Stimulated activated CD4-positive, alpha-beta T cell treated with anti-CD3 and anti-CD28 coated beads, TNF-alpha, amount 100 ng/mL, for 4 hours (primary cell): ENCODE measurements at places on chromosomes 5 and 9.

DNA sequence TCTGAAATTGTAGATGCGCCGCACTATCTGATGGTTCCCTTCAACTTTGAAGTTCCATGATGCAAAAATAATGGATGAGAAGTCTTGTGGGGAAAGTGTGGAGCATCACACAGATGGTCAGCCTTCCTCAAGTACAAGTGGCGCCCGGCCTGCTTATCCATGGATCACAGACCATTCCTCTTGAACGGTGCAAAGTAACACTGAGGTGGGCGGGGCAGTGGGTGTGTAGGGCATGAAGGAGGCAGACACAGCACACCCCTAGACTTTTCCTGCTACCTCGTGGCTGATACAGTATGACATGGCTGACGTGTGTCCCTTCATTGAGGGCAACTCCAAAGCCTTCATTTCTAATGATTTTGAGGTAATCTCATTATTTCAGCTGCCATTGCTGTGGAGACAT is 2.5 kb upstream of the GNG10 start:
- no peak for DNase-seq

DNA sequence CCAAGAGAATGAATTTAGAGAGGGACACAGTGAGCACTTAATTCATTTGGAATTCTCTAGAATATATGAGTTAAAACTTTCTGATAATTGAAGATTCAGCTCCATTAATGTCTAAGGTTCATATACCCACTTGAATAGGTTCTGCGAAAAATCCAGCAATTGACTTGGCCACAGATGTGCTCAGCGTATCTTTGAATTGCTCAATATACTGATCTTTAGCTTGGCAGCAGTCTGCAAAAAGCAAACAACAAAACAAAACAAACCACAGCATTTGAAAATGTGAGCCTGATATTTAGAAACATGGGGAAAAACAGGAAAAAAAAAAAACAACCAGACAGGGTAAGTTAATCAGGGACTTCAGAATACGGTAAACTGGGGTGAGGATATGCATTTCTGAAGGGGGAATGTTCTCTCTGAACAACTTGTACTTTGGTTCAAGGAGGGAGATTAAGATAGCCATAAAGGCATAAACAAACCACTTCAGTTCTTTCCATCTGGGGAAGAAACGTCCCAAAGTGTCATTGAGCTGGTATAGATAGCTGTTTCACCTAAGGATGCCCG is 21.4 kb downstream of the AGXT2 start:
- DNase-seq: no peak

GRCh38 chr5:142748132-142748531 is 22.0 kb upstream of the ARHGAP26 start:
- DNase-seq: no peak

DNA sequence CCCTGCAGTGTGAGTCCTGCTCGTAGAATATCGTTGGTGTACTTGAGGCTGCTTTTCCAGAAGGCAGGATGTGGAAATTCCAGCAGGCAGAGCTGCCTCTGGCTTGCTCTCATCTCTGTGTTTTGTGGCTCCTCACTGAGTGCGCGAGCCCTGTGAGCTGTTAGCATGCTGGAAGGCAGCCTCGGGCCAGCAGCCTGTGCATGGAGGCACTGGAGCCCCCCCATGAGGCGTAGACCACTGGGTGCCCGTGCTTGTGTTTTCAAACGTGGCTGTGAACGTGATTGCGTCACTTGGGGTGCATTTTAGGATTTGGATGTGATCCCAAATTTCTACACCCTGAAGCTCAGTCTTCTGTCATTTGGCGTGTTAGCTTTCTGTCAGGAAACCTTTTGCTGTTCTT is 3.2 kb downstream of the WDR5 start:
- DNase-seq: no peak

DNA sequence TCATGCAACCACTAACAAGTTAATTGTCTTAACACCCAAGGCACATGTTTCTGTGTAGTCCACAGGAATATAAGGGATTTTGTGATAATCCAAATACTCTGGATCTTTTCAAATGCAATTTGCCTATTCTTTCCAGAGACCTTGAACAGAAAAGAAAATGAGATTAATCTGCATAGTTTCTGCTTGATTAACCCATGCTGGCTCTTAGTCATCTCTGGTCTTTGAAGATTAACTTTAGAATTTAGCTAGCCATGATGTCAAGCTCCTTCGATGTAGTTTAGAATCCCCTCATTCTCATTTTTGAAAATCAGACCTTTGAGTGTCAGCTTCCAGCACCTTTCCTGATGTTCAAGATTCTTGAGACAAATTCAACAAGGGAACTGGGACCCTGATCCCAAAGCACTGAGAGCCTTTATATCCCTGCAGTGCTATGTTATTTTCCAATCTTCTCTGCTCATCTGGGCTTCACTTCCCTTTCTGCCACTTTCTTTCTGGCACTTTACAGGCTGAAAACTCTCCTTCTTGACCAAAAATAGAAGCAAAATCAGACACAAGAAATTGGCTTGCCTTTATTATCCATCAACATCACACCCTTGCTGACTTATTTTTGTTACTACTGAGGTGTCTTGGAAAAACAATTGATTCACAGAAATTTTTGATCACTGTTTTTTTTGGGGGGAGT is 155.5 kb downstream of the PALM2AKAP2 start:
- DNase-seq: no peak

DNA sequence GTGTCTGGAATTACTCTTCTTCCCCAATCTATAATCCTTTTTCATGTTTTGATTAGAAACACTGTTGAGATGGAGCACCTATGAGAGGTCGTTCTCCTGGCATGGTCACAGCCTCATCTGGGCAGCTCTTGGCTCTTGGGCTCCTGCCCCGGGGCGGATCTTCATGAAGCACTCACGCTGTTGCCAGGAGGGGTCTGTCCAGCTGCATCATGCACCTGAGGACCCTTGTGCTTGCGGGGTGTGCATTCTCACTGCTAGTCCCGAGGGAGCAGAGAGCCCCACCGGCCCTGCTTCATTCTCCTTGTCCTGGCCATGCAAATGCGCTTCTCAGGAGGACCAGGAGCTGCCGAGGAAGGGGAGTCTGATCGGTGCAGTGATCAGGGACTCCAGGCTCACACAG is 117.6 kb upstream of the S1PR3 start:
- no peak for DNase-seq

DNA sequence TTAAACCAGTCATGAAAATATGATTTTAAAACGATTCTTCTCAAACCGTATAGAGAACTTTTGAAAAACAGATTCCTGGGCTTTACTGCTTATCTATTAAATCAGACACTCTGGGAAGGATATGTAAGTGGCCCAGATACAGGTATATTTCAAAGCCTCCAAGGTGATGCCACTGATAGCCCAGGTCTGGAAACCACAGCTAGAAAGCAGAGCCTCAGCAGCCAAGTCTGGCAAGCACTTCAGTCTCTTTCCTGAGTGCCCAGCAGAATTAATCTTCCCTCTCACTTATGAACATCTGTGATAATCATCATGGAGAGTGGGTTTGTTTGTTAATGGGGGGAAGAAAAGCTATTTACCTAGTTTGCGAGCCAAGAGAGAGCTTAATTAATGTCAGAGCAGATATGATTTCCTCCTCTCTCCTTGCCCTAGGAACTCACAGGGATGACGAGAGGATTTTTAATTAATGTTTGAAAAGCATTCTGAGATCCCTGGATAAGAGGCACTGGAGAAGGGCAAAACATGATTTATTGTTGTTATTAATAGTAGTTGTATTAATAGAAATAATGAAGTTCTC is 368.4 kb downstream of the TLE1 start:
- DNase-seq: no peak

GRCh38 chr9:124913378-124913777 is 27.5 kb downstream of the GOLGA1 start:
- DNase-seq: no peak

DNA sequence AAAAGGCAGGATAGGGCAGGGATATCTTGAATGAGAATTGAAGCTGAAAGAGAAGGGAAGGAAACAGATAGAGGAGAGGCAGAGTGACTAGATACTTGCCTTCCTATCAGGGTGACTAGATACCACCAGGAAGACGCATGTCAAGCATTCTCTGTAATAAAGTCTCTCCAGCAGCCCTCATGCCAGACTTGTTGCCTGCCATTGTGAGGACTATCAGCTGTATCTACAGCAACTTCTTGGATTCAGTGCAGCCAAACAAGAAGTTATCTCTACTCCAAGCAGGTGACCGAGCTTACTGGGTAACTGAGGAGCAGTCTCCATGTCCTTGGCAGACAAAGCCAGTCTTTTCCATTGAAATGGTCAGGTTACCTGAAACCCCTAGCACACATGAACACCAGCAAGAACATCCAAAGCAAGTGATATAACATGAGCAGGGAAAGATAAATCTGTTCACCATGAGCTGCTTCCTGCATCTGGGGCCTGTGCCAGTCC is 9.3 kb downstream of the SH3RF2 start:
- DNase-seq: no peak

- DNase-seq: no peak
Observed at GRCh38 chr5:168434746-168435321, 51.4 kb upstream of the RARS1 start.

DNA sequence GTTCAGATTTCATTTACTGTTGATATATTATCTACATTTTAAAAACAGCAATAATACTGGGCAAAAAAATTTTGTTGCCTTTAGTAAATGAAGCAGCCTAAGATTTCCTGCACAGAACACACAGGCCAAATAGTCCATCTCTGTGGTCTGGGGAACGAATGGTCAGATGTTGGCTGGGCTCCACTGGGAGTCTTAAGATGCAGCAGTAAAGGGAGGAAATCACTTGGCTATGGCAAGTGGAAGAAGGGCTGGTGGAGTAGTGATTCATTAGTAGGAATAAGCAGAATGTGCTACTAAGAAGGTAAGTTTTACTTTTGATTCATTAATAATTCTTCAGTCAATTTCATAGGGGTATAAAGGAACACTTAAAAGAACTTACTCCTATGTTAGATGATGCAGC is 91.1 kb upstream of the ARRDC3 start:
- no peak for DNase-seq

- DNase-seq: no peak
Observed at GRCh38 chr9:17280350-17281012, 145.6 kb downstream of the CNTLN start.

GRCh38 chr5:146428658-146429057 is 18.5 kb upstream of the TCERG1 start:
- DNase-seq: no peak

DNA sequence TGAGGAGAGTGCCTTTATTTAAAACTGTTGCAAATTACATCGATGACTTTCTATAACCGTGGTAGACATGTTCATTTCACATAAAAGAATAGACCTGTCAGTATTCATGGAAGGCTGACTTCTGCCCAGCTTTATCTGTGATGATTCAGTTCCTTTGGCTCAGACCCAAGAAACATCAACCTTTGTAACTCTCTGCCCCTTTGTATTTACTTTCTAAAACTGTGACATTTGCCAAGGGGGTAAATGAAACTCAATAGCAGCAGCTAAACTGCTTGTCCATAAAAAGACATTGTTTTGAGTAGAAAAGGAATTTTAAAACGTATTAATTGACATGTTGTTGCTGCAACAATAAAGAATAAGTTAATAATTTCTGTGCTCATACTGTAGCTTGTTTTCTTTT is 137.8 kb upstream of the ANKH start:
- DNase-seq: no peak

GRCh38 chr5:142798099-142798770 is 28.1 kb downstream of the ARHGAP26 start:
- no peak for DNase-seq

- no peak for DNase-seq
Observed at GRCh38 chr5:157907479-157907878, 48.5 kb upstream of the CLINT1 start.

GRCh38 chr9:135076876-135077430 is 10.5 kb upstream of the OLFM1 start:
- DNase-seq: no peak

DNA sequence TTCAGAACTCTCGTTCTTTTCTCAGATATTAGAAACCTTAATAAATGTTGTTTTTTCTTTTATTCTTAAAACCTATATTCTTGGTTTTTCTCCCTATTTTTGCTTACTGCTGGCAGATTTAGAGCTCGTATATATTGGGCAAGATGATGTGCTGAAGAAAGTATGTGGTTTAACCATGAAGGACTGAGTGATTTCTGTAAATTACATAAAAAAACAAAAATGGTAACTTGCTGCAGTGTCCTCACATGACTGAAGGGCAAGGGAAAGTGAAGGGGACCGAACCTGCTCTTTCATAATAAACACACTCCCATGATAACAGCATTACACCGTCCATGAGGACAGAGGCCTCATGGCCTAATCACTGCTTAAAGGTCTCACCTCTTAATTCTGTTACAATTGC is 393.8 kb upstream of the ZNF608 start:
- no peak for DNase-seq

DNA sequence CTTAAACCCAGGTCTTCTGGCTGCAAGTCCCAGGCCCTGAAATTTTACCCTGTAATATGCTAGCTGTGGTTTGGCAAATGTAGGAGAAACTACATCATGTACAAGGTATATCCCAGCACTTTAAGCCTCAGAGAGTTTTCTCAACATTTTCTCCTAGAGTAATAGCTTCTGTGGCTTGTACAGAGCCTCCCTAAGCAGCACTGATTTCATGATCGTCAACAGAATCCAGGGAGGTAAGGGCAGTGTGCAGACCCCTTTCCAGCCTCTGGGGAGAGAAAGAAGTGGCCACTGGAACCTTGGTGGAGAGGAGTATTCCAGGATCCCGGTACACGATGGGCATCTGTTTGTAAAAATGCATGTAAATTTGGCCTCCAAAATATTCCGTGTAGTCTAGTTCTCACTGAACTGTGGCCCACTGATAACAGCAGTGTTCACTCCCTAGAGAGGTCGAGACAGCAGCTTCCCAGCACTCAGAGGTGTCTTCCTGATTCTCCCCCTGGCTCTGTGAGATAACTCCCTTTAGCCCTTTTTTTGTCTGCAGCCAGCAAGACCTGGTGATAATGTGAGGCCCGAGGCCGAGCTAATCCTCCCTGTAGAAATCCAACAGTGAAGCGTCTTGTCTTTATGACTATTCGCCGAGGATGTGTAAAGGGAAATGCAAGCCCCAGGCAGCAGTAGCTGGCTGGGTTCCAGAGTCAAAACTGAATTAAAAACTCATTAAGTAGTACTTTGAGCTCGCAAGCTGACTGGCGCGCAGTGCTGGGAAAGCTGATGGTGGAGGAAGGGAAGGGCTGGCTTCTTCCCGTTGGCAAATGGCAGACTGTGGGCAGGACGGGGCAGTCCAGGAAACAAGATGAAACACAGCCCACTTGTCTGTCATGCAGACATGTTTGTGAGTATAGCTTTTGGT is 59.0 kb downstream of the MAP1B start:
- no peak for DNase-seq

- DNase-seq: no peak
Observed at GRCh38 chr5:127840198-127840524, 137.0 kb downstream of the CCDC192 start.

- no peak for DNase-seq
Observed at GRCh38 chr5:66585291-66585690, 10.9 kb upstream of the MAST4 start.

GRCh38 chr9:74304598-74304997 is 192.5 kb upstream of the RORB start:
- DNase-seq: no peak

DNA sequence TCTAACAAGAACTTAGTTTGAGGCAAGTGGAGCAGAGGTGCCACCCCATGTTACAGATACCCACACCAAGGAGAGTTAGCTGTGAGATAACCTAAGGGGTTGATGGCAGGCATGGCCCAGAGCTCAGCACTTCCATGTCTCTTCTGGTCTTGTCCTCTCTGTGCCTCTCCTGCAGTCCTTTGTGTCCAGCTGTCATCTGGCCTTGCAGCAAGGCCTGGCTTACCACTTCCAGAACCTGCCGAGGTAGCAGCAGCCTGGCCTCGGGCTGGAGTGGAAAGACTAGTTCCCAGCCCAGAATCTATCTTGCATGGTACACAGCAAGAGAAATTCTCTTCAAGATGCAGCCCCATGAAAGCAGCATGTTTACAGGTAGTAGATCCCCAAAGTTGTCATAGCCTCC is 41.5 kb downstream of the PIP5K1B start:
- DNase-seq: no peak
